ENCODE measurements at places on chromosomes 7 and 10. TPM values are rescaled to one million over a fixed set of nuclear protein-coding genes. Genes with fewer than 3 reads are reported as not detected.

DNA sequence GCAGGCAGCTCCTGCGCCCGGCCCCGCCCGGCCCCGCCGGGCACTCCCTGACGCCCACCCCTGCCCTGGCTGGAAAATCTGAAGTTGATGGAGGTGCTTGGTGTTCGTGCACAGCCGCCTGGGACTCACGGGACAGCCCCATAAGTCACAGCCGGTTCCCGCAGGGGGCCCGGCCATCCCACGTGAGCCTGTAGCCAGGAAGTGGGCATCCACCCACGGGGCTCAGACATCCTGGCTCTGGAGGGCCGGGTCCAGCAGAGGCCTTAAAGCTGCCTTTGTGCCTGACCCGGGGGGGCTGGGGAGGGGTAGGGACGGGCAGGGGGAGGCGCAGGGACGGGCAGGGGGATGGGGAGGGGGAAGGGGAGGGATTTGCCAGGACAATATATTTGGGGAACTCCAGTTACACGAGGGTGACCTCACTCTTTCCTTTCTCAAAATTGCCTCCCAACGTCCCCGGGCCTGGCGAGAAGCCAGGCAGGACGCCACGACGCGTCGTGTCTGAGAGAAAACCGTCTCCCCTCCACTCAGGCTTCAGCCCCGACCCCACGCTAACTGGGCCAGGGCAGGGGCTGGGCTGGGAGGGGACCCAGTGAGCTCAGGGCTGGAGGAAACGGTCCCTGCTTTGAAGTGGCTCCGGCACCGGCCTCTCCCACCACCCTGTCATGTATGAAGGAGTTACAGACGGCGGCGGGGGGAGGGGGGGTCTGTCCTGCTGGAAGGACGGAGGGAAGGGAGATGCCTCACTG, 82.1 kb upstream of the PDGFA start:
- DNase-seq, result peak; percentile 97

DNA sequence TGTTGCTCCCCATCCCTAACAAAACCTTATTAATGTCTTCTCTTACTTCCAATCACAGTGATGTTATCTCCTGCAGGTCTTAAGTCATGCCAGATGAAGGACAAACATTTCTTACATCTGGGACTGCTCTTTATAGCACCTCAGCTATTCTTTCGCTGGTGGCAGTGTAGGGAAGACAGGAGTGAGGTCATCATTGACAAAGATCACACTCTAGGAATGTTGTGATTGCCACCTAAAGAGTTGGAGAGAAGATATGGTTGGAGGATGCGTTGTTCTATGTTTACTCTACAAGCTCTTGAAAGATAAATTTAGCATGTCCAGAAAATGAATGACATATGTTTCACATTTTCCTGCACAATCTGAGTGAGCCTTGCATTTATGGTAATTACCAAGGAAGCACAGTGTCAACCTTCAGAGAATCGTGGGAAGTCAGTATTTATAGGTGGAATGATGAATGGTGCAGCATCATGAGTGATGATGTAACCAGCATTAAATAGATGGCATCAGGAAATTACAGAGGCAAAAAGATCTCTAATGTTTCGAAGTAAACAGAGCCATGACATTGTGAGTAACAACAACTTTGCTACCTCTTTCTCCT, 188.1 kb upstream of the STEAP1 start:
- no peak for DNase-seq

DNA sequence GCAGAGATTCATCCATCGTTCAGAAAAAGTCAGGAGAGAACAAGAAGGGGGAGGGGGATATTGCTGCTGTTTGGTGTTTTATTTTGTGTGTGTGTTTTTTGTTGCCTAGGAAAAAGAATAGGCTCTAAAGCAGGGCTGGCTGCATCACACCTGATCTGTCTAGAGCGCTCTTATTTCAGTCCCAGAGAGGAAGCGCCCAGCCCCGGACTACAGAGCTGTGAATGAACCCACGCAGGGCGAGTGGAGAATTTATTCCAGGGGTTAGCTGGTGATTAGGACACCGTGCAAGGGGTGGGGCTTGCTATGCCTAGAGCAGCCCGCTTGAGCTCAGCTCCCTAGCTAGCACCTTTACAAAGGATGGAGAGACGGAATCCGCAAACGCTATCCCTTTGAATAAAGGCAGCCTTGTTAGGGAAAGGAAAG, 621 bp upstream of the FAM13C start:
- peak; percentile 17 for DNase-seq

DNA sequence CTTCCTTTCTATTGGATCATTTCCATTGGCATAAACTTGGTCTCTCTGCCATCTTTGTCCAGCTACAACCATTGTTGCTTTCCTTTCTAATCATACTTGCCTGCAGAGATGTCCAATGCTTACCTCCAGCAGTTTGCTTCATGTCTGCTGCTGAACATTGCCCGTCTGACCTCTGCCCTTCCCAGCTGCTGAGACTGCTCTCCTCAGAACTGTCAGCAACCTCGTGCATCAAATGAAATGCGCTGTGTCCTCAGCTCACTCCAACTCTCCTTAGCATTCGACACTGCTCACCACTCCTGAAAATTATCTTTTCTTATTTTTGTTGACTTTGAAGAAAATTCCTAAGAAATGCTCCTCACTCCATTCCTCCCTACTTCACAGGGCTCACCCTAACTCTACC, 5.0 kb downstream of the FAM170B start:
- no peak for DNase-seq

- no peak for DNase-seq
Observed at GRCh38 chr10:97926055-97926454, 76.4 kb downstream of the GOLGA7B start.

DNA sequence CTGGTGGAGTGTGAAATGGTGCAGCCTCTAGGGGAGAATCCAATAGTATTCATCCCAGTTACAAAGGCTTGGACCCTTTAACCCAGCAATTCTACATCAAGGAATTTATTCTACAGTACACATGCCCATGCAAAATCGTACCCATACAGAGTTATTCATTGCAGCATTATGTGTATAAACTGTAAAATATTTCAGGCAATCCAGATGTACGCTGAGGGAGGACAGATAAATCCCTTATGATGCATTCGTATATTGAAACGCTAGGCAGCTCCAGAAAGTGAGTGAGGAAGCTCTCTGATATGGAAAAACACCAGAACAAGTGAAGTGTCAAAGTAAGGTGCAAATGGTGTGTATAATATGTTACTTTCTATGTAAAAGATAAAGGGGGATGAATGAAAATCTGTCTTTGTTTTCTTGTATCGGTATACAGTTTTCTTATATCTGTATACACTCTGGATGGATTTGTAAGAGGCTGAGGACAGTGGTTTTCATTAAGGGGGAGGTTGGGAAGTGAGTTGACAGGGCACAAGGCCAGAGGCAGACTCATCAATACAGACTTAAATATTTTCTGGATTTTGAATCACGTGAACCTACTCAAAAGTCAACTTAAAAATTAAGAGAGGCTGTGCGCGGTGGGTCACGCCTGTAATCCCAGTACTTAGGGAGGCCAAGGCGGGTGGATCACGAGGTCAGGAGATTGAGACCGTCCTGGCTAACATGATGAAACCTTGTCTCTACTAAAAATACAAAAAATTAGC, 17.1 kb downstream of the VWA2 start:
- no peak for DNase-seq

GRCh38 chr7:52009181-52009580, 692.6 kb upstream of the COBL start:
- DNase-seq, result no peak

The GDF2 gene
- total RNA-seq, result not detected

The ELFN1 gene
- total RNA-seq, result 0.12 TPM

The NEBL gene
- total RNA-seq, result not detected

The NKX1-2 gene
- not detected for total RNA-seq
